Occipital lobe (tissue), 3 donors: ENCODE measurements at places on chromosomes 5 and 9.

GRCh38 chr5:93582677-93583438, at the start of gene NR2F1:
TSS of gene NR2F1 (plus strand) at chr5:93583222. CDS start at chr5:93585024, 1,802 bp downstream.
- peak; percentile 74 for DNase-seq

DNA sequence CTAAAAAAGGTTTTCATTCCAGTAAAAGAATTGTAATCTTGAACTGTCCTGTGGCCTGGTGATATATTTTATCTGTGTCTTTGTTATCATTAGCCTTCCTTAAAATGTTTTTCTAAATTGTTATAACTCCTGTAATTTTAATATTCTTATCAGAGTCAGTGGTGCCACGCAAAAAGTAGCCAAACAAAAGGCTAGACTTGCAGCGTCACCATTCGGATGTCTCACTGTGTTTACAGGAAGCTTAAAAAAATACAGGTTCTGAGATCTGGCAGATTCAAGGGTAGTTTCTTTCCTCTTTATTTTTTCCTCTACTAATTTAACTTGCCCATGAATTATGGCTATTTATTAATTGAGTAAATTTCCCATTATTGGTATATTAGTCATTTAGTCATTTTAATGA, 362.3 kb downstream of the MAT2B start:
- DNase-seq, result no peak

GRCh38 chr9:2300325-2300724, 285.2 kb downstream of the SMARCA2 start:
- DNase-seq, result no peak

GRCh38 chr9:1804128-1804865, 210.8 kb upstream of the SMARCA2 start:
- no peak for DNase-seq

DNA sequence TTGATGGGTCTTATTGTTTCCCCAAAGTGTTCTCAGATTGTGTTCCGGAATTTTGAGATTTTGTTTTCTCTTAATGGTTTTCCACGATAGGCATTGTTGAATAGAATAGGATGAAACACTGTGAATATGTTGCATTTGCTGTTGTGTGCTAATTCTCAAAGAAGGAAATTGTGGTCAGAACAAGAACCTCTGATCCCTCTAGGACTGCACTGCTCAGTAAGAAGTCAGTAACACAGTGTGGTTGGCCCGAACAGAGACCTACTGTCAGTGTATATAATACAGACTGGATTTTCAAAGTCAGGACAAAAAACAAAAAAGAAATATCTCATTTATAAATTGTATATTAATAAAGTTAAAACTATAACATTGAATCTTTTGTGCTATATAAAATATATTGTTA, 494.8 kb downstream of the MAT2B start:
- no peak for DNase-seq

DNA sequence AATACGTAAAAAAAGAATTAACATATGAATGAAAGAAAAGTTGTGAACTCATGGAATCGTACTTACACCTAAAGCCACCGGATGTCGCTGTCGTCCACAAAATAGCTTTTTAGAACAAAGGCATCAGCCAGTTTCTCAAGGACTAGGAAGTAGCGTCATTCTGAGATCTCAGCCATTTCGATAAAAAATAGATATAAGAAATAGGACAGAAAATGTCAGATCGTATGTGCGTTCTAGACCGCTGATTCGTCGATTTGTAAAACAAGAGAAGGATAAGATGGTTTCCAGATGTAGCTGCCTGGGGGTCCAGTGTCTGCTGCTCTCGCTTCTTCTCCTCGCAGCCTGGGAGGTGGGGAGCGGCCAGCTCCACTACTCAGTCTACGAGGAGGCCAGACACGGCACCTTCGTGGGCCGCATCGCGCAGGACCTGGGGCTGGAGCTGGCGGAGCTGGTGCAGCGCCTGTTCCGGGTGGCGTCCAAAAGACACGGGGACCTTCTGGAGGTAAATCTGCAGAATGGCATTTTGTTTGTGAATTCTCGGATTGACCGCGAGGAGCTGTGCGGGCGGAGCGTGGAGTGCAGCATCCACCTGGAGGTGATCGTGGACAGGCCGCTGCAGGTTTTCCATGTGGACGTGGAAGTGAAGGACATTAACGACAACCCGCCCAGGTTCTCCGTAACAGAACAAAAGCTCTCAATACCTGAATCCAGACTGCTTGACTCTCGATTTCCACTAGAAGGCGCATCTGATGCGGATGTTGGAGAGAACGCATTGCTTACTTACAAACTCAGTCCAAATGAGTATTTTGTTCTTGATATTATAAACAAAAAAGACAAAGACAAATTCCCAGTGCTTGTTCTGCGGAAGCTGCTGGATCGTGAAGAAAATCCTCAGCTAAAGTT, at the start of gene PCDHA10:
Gene PCDHA10, plus strand, starts transcription at position 126 of the 903 bp plus-strand sequence. Its CDS starts 152 bp downstream, at position 278.
- DNase-seq, result no peak

DNA sequence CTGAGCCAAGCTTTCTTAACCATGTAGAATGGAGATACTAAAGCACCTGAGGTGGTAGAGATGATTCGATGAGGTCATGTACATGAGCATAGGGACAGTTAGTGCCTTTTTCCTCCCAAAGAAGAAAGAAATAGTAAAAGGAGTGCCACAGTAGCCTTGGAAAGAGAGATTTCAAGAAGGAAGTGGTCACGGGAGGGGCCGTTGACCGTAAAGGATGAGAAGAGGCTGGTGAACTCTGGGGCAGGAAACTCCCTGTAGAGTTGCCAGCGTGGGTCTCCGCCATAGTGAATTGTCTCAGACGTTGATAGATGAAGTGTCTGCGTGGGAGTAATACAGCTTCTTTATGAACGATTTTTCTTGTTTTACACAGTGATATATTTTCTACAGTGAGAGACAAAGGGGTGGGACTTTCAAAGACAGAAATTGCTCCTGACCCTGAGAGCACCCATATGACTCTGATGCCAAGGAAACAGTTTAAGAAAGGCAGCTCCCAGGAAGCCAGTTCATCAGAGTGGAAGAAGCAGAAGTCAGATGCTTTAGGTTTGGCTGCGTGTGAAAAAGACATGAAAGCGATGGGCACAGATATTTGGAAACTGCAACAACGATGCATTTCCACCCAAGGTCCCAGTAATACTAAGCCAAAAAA, 41.3 kb downstream of the UGCG start:
- DNase-seq, result no peak

GRCh38 chr9:97518909-97519307, 17.4 kb downstream of the TMOD1 start:
- no peak for DNase-seq

- DNase-seq, result no peak
These were observed 26.8 kb upstream of the SLC2A8 start for GRCh38 chr9:127370147-127370579.

- no peak for DNase-seq
These were observed 256 bp upstream of the CLINT1 start for GRCh38 chr5:157859227-157859575.

GRCh38 chr5:129459777-129460671, at the start of gene ADAMTS19:
TSS of gene ADAMTS19 (plus strand) at chr5:129460298. CDS start at chr5:129460392, 94 bp downstream.
- DNase-seq, result peak; percentile 38

DNA sequence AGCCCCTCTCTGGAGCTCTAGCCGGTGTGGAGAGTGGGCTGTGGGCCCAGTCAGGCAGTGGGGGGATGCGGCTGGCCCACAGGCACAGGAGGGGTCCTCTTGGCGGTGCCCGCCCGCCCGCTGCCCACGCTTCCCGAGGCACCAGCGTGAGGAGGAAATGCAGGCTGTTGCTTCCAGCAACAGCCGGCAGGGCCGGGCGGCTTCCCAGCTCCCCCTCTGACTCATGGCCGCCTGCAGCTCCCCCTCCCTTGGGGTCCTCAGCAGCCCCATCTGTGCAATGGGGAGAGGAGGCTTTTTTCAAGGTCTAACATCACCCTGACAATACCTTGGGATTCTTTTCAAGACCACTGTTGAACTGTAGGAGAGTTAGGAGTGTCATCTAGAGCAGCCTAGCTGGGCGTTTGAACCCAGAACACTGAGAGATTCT, 10.4 kb downstream of the CXXC5 start:
- no peak for DNase-seq

GRCh38 chr5:59597690-59598546, 295.6 kb downstream of the PDE4D start:
- no peak for DNase-seq

- DNase-seq, result no peak
These were observed 118.7 kb downstream of the AUH start for GRCh38 chr9:91243029-91243428.

GRCh38 chr5:178083922-178084321, 29.4 kb upstream of the N4BP3 start:
- no peak for DNase-seq

GRCh38 chr9:37035648-37036370, 1.7 kb upstream of the PAX5 start:
- DNase-seq, result no peak

- DNase-seq, result no peak
These were observed 290.4 kb upstream of the NR4A3 start for GRCh38 chr9:99531313-99531712.

DNA sequence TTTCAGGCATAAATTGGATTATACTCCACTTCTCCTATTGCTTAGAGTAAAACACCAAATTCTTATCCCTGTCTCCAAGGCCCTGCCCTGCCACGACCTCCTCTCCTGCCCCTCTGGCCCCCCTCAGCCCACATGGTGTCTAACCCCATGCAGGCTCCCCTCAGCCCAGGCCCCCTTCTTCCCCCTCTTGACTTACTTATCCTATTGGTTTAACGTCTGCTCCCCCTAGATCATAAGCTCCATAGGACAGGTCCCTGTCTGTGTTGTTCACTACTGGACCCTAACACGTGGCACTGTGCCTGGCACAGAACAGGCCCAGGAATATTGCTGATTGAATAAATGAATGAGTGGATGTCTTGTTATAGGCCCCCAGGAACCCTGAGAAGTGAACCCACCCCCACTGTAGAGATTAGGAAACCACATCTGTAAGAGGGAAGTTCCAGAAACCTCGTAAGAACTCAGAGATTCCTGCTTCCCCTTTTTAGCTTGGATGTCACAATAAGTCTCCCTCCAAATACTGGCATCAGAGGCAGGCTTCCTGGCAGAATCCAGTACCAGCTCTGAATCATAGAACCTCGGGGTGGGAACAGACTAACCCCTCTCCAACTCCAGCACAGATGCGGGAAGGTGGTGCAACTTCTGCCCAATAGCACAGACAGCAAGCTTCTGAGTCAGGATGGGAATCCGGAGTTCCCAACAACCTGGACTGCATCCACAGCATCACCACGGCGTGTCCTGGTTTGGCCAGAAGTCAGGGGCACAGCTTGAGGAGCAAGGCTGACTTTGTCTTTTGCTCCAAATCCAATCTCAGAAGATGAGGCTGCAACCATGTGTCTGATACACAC, 31.5 kb downstream of the HRH2 start:
- peak; percentile 60 for DNase-seq

DNA sequence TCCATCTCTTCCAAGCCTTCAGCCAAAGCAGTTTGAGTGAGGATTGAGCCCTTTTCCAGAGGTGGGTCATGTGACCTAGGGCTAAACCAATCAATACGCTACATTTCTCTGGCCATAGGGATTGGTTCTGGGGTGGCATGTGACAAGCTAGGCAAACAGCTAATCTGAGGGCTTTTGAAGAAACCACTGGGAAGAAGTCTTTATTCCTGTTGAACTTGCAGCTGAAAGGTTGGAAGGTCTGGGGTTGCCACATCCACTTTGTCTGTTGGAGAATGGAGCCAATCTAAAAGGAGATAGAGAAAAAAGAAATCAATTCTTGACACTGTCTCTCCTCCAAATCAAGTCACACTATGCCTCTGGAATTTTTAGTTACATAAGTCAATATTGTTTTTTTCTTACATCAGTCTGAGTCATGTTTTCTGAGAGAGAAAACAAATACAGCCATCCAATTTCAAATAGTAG, 637.8 kb upstream of the WWC1 start:
- DNase-seq, result no peak

- no peak for DNase-seq
These were observed 126.0 kb downstream of the FOXD1 start for GRCh38 chr5:73322437-73323076.

DNA sequence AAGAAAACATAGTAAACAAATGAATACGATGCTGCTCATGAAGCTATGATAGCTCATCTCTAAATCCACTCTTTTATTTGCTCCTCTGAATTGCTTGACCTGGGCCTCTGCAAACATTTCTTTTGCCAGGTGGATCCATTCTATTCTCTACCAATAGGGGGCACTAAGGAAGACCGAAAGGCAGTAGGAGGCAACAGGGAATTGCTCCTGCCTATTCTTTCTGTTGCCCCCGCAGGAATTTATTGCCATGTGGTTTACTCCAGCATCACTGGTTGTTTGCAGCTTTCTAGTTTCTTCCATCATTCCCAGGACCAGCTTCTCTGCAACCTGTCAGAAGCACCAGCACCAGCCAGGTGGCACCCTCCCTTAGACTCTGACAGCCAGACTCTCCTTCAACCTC, 5.3 kb downstream of the GAPT start:
- DNase-seq, result no peak

DNA sequence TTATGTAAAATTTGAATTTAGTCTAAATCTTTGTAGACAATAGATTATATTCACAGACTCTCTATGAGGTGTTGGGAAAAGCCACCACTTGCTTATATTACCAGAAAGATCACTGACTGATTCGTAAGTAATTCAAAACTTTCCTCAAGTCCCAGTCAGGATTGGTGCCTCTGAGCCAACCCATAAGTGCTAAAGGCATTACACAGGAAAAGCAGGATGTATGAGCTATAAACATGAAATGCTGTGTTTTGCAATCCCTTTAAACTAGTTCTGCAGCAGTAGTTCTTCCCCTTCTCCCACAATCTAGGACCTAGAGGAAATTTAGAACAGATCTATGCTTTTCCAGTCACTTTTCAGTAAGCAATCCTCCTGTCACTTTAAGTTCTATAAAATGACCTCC, 48.0 kb downstream of the SHLD3 start:
- no peak for DNase-seq

GRCh38 chr5:96242571-96242970, 190.5 kb downstream of the PCSK1 start:
- DNase-seq, result no peak

DNA sequence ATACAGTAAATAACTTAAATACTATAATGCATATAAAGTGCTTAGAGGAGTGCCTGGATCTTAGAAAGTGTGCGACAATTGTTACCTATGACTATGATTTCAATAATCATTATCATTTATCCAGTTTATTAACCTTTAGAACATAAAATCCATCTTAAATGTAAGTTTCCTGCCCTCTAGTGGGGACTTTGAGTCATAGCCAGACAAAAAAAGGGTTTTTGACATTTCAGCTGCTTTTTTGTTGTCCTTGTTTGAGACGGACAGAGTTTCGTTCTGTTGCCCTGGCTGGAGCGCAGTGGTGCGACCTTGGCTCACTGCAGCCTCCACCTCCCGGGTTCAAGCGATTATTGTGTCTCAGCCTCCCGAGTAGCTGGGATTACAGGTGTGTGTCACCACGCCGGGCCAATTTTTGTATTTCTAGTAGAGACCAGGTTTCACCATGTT, 9.7 kb upstream of the C9orf152 start:
- no peak for DNase-seq

DNA sequence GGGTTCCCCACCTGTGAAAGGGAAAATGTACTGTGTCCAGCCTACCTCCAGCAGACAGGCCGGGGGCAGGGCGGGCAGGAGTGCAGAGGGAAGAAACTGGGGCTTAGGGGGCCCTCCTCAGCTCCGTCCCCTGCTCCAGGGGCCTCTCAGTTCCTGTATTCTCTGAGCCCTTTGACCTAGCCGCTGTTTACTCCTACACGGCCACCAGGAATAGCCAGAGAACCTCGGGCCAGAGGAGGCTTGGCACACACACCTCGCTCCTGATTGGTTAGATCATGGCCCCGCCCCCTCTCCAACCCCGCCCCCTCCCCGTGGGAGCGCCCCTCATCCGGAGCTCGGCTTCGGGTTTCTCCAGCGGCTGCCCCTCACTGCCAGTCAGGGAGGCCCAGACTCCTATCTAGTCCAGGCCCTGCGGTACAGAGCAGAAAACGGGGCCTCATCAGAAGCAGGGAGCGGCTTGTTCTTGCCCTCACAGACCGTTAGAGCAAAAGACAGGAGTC, 2.2 kb downstream of the ST6GALNAC6 start:
- DNase-seq, result peak; percentile 73
